ENCODE measurements at places on chromosomes 1 and 21.

DNA sequence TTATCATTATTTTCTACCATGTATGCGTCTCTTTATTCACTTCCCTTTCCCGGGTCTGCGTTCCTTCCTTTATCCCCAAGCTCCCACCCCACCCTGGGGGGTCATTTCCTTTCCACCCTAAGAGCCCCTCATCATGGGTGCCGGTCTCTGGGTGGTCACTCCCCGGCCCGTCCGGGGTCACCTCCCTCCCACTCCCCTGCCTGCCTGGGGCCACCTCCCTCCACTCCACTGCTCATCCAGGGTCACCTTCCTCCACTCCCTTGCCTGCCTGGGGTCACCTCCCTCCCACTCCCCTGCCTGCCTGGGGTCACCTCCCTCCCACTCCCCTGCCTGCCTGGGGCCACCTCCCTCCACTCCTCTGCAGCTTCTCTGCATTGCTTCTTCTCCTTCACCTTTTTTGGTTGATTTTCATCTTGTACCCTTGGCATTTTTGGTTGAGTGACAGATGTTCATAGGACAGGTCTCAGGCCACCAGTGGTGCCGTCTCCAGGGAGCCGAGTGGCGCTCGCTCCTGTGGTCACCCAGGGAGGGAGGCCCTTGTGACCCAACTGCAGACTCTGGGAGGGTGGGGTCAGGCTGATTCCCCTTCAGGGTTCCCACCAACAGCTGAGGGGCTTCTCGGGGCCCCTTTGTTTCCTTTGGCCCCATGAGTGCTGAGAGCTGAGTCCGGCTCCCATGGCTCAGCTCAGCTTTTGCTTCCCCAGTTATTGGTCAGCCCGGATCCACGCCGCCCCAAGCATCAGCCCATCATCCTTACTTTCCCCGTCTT is 48.6 kb upstream of the PCBP3 start:
- no peak for DNase-seq

GRCh38 chr1:157671895-157672294 is 28.7 kb downstream of the FCRL3 start:
- no peak for DNase-seq

GRCh38 chr1:39098546-39099250 is 72.5 kb downstream of the NDUFS5 start:
- DNase-seq = peak; percentile 81

GRCh38 chr1:19011845-19012231 is 55.4 kb upstream of the IFFO2 start:
- no peak for DNase-seq

DNA sequence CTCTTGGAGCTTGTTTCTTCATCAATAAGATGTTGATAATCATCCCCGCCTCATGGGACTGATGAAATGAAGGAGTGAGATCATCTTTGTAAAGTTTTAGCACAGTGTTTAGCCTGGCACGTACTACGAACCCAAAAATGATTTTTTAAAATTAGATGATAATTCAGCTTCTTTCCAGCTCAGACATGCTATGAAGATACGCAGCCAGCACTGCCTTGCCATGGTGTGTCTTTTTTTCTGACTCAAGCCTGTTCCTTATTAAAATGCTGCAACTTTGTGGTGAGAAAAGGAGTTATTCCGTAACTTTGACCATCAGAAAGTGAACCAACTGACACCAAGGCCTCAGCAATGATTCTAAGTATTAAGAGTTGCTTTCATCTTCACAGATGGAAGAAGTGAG is 269.0 kb downstream of the LTN1 start:
- DNase-seq = no peak

DNA sequence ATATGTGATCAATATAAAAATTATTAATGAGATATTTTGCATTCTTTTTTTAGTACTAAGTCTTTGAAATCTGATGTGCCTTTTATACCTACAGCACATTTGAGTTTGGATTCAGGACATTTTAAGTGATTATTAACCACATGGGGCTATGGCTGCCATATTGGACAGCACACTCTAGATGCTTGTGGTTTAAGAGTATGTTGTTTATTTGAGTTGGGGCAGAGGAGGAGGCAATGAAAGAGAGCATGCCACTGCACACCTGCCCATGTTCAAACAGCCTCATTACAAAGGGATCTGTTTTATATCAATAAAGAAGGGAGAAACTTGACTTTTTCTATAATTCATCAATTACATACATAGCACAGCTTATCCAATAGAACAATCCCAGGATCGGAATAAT is 99.4 kb upstream of the EDEM3 start:
- DNase-seq = no peak

DNA sequence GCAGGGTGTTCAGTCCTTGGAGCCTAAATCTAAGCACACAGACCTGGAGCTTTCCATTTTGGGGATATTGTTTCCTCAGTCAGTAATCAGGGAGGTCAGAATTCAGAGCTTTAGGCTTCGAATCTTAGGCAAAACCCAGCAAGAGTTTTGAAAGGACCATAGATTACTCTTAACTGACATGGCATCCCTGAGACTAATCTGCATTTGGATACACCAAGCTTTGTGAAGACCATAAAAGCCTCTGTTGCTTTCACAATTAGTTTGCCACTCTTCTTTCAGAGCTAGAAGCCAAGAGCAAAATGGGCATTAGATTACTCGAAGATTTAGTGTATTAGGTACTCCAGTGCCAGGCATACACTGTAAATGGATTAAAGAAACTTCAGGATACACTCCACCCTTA is 131.8 kb upstream of the GREM2 start:
- no peak for DNase-seq

GRCh38 chr1:218254296-218254946 is 30.7 kb upstream of the RRP15 start:
- peak; percentile 30 for DNase-seq

- DNase-seq = no peak
These were observed 26.9 kb upstream of the CCN1 start for GRCh38 chr1:85553416-85554335.

DNA sequence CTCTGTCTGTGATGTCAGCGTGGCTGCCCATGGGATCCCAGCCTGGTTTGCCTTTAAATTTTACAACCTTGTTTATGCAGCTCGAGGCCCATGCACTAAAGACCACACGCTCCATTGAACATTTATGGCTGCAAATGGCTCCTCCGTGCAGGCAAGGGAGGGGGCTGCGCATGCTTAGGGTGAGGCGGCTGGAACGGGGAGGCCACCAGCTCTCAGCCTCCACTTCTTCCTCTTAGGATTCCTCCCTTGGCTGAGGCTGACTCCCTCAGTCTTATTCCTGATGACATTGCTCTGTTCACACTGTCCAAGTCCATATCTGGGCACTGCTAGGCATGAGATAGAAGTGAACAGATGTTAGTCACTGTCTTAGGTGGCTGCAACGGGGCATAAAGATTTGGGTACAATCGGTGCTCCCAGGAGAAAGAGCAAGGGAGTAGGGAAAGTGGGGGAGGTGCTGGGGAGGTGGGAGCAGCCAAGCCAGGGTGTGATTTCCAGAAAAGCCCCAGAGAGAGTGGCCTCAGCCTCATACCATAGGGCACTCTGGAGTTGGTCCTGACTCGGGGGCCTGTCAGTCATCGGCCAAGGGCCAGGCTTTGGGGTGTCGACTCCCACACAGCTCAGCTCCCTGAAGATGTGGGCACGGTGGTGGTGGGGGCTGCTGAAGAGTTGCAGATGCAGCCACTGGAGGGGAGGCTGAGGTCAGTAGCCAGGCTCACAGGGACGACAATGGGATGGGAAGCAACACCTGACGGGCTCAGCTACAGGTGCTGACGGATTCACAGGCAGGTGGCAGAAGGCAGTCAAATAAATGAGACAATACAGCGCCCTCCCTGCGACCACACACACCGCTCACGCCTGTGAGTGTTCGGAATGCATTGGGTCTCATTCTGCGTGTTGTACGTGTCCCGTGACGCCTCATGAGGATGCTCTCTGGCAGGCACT is 37.3 kb upstream of the ACTL8 start:
- no peak for DNase-seq

DNA sequence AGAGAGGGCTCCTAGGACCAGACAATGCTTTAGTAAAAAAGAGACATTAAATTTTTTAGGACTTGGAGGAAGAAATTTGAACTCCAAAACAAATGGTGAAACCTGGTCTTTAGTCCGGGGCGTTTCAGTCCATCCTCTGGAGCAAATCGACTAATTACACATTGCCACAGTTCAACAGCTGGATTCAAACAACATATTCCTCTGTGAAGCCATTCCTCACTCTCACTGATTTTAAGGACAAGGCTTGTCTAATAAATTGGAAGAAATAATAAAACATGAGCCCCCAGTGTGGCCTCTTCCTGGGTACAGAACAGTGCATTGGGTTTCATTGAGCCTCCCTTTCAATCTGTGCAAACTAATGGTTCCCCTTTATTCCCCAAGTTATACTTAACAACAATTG is 165.1 kb downstream of the UCK2 start:
- no peak for DNase-seq

- DNase-seq = no peak
These were observed 69.6 kb upstream of the KRTAP19-8 start for GRCh38 chr21:31107871-31108270.

DNA sequence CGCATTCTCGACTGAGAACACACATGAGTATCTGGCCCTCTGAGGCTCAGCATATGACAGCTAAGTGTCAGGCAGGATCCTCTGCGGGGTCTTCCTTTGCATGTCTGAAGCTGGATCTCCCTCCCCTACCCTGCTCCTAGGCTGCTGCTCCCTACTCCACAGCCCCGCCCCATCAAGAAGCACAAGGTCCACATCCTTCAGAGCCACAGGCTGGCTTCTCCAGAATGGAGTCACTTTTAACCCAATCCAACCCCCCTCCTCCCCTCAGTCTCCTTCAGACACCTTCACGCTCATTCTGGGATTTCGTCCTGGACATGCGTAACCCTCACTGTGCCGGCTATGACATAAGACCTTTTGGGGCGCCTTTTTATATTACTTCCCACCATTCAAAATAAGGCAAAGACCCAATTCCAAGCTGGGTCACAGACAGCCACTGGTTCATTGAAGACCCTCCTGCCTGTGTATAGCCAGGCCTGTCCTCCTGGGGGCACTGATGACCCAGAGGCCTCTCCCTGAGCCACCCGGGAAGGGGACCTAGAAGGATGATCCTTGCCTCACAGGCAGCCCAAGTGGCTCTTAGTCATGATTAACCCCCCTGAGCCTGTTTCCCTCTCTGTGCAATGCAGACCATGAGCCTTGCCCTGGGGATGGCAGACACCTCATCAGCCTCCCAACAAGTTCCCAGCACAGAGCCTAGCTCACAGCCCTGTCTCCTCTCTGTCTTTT is 4.7 kb downstream of the ADGRB2 start:
- no peak for DNase-seq

GRCh38 chr1:6113116-6113515 is 67.0 kb downstream of the CHD5 start:
- DNase-seq = no peak

GRCh38 chr1:205907794-205908193 is 35.5 kb downstream of the SLC26A9 start:
- no peak for DNase-seq

DNA sequence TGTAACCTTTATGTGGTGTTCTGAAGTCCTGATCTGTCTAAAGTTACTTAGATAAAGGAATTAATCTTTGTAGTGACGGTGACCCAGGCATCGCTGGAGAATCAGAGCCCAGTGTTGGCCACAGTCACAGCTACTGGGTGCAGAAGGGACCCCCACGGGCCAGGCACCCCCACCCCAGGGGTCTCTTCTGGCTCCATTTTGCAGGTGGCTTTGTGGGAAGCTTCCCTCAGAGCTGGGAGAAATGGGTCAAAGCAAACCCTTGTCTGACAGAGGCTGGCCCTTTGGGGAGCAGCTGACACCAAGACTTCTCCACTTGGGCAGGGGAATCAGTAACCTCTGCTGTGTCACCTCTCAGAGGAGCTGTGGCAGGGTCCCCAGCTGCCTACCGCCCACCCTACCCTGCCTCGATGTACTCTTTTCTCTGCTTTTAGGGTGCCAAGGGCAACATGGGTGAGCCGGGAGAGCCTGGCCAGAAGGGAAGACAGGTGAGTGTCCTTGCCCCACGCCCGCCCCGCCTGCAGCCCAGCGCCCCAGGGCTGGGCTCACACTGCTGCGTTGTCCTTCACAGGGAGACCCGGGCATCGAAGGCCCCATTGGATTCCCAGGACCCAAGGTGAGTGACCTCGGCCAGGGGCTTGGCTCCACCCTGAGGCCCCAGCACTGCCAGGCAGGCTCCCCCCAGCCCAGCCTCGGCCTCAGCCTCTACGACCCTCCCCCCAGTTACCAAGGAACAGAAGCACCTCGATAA is 17.7 kb downstream of the COL6A2 start:
- no peak for DNase-seq

- no peak for DNase-seq
These were observed 796.9 kb downstream of the ADGRL2 start for GRCh38 chr1:82597649-82598048.

DNA sequence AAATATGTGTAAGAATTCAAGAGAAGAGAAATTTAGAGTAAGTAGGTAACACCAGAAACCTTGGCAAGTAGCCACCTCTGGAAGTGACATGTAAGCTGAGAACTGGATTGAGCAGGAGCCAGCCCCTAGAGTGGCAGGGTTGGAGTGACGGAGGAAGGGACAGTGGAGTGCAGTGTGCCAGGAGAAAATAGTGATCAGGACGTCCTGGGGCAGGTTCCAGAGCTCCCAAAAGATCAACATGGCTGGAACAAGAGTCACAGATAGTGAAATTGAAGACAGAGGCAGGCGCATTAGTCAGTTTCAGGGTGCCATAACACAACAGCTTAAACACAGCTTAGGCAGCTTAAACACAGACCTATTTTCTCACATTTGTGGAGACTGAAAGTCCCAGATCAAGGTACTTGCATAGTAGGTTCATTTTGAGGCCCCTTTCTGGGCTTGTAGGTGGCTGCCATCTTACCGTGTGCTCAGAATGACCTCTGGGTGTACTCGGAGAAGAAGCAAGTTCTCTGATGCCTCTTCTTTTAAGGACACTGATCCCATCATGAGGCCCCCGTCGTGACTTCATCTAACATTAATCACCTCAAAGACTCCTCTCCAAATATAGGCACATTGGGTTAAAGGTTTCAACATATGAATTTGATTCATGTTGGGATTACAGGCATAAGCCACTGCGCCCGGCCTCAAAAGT is 37.2 kb downstream of the GNPAT start:
- no peak for DNase-seq

GRCh38 chr1:94773931-94774422 is 46.2 kb upstream of the SLC44A3 start:
- no peak for DNase-seq

DNA sequence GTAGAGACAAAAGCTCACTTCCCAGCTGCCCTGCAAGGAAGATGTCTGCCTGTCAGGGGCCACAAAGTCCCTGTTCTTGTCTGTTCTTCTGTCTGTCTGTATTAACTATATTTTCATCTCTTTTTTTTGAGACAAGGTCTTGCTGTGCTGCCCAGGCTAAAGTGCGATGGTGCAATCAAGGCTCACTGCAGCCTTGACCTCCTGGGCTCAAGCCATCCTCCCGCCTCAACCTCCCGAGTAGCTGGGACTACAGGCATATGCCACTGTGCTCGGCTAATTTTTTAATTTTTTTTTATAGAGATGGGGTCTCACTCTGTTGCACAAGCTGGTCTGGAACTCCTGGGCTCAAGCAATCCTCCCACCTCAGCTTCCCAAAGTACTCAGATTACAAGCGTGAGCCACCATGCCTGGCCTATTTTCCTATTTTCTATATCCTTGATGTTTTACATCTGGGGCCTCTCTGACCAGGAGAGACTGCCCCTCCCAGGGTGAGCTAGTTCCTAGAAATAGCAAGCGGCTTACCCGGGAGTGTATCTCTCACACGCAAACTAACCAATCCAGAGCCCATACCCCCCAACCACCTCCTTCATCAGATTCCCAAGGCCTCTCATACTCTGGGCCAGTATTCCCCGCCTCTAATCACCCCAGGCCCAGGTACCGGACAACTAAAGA is 5.4 kb upstream of the KLHDC7A start:
- no peak for DNase-seq

Data from HuH-7 (cell line).